ENCODE measurements at places on chromosomes 6 and 20.

- DNase-seq, result no peak
Observed at GRCh38 chr20:62405981-62406513, 1.0 kb downstream of the CABLES2 start.

DNA sequence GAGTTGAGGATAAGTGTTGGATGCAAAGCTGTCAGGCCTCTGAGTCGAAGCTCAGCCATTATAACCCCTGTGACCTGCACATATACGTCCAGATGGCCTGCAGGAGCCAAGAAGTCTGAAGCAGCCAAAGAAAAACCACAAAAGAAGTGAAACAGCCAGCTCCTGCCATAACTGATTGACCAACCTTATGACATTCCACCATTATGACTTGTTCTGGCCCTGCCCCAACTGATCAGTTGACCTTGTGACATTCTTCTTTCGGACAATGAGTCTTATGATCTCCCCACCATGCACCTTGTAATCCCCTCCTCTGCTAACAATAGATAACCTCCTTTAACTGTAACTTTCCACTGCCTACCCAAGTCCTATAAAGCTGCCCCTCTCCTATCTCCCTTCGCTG lies 133.7 kb upstream of the AGPAT4 start:
- no peak for DNase-seq

GRCh38 chr6:159084493-159085091 lies 39.8 kb upstream of the TAGAP start:
- no peak for DNase-seq

DNA sequence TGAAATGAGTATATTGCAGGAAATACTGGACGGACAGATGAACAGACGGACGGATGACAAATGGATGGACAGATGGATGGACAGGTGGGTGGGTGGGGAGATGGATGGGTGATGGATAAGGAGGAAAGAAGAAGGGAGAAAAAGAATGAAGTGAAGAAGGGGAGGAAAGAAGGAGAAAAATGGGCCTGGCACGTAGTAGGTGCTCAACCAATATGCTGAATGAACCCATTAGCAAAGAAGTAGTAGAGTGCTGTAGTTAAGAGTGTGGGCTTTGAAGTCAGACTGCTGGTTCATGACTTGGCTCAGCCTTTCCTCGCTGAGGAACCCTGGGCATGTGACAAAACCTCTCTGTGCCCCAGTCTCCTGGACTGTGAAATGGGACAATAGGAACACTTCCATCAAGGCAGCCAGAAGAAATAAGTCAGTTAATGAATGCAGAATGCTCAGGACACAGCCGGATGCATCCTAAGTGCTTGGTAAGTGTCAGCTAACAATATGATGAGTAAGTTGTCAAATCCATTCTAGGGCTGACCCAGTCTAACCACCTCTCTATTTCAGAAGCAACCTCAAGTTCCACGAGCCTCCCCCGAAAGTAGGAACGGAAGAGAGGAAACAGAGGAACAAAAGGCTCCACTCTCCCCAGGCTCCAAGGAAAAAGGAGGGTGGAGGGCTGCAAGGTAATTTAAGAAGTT lies 37.9 kb downstream of the PREX1 start:
- no peak for DNase-seq

GRCh38 chr6:137731960-137732616 lies 135.0 kb upstream of the TNFAIP3 start:
- no peak for DNase-seq

- DNase-seq, result peak; percentile 80
Observed at GRCh38 chr6:2770171-2770570, 5.0 kb downstream of the WRNIP1 start.

GRCh38 chr20:25738198-25738597 lies 41.5 kb upstream of the ZNF337 start:
- DNase-seq, result no peak

- no peak for DNase-seq
Observed at GRCh38 chr6:3194535-3195419, 32.7 kb downstream of the TUBB2B start.

- DNase-seq, result no peak
Observed at GRCh38 chr6:129100164-129100563, 217.2 kb downstream of the LAMA2 start.

GRCh38 chr20:39939241-39939865 lies 749.7 kb downstream of the MAFB start:
- DNase-seq, result no peak

DNA sequence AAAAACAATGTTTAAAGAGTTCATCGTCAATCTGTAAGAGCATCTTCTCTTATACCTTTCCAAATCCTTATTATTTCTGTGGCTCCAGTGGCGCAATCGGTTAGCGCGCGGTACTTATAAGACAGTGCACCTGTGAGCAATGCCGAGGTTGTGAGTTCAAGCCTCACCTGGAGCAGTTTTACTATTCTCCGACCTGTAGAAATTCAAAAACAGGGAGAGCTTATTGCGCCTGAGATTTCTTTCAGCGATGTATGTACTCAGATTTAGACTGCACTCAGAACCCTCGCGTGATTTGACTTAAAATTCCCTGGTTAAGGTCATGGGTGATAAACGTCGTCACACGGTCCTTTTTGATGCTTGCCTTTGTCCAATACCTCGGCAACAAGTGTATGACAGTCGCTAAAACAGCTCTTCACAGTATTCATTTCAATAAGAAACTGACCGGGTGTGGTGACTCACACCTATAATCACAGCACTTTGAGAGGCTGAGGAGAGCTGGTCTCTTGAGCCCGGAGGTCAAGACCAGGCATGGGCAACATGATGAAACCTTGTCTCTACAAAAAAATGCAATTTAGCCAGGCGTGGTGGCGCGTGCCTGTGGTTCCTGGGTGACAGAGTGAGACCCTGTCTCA lies 11.9 kb downstream of the GPX5 start:
- DNase-seq, result no peak

DNA sequence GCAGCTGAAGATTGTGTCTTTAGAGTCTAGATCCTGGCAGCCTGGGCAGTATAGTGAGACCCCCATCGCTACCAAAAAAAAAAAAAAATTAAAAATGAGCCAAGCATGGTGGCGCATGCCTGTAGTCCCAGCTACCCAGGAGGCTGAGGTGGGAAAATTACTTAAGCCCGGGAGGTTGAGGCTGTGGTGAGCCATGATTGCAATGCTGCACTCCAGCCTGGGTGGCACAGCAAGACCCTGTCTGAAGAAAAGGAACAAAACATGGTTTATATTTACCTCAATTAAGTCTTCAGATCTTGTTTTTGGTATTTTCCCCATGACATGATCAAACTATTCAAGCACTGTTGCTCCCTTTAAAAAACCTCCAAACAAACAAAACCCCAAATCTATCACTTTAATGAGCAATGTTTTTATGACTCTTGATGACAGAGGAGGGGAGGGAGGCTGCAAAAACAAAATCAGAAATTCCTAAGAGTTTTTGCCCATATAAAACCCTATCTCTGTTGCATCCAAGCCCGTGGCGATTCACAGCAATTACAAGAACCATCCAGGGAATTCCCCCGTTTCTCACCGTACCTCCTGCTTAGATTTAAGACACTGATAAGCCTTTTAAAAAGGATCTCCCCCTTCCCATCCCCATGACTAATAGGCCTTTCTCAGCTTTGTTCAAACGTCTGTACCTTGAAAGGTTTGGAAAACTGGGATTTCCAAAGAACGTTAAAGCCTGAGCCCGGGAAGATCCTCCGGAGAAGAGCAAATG lies 259.9 kb downstream of the BMP7 start:
- no peak for DNase-seq

DNA sequence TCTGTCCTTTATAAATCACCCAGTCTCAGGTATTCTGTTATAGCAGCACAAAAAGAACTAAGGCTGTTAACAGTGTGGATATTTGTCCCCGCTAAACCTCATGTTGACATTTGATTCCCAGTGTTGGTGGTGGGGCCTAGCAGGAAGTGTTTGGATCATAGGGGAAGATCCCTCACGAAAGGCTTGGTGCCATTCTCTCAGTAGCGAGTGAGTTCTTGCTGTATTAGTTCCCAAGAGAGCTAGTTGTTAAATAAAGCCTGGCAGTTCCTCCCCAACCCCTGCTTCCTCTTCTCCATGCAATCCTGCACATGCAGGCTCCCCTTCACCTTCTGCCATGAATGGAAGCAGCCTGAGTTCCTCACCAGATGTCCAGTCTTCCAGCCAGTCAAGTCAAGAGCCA lies 29.8 kb upstream of the ERVFRD-1 start:
- no peak for DNase-seq
